Activated naive CD4-positive, alpha-beta T cell treated with anti-CD3 and anti-CD28 coated beads, Interleukin-2, amount 10 ng/mL, durations not matched to agents 7 days and 5 days (primary cell): ENCODE measurements at places on chromosomes 11 and 22.
A peak's percentile ranks its signal among the peaks of the same experiment; 100 is the strongest.

- peaks cover 45% of the 10 kb centered on the region for H3K4me1 ChIP-seq
- peaks cover 1% of the 10 kb centered on the region for H3K36me3 ChIP-seq
- H3K4me3 ChIP-seq, result no peak overlapping the region
These were observed 83.7 kb downstream of the KCNQ1 start for GRCh38 chr11:2528301-2529050.

DNA sequence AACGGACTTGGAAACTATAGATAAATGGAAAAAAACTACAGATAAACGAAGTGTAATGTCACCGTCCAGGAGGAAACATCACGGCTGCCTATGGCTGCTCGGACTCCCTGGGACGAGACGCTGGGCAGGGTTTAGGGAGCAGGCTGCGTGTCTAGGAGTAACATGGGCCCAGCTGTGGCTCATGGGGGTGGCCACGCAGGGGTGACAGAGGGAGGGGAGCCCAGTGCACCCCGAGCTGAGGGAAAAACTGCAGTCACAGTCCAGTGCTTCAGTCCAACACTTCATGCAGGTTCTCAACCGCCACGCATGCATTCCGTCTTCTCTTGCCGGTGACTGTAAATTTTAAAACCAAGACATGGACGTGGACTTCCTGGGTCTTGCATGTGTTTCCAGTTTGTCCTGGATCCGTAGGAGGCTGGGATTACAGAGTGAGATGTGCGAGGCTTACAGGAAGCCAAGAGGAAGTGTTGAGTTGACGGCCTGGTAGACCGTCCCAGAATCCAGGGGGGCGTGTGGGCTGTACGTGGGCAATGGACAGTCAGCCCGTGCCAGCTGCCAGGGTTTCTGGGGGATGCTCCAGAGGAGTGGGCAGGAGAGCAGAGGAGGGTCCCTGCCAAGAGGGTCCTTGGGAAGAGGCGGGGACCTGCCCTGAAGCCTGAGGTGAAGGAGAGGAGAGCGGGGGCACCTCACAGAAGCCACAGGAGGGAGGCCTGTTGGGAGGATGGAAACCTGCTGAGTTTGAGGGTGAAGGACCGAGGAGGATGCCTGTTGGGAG is 691.4 kb downstream of the BRD1 start:
- no peak overlapping the region for H3K27ac ChIP-seq
- no peak for DNase-seq
- no peak overlapping the region for H3K4me3 ChIP-seq
- no peaks in the 10 kb centered on the region for H3K36me3 ChIP-seq
- H3K27me3 ChIP-seq, result peaks cover 3% of the 10 kb centered on the region

GRCh38 chr22:24105013-24105360 is 76.3 kb upstream of the SUSD2 start:
- DNase-seq, result no peak
- H3K4me3 ChIP-seq, result no peak overlapping the region
- peaks cover 38% of the 10 kb centered on the region for H3K36me3 ChIP-seq

DNA sequence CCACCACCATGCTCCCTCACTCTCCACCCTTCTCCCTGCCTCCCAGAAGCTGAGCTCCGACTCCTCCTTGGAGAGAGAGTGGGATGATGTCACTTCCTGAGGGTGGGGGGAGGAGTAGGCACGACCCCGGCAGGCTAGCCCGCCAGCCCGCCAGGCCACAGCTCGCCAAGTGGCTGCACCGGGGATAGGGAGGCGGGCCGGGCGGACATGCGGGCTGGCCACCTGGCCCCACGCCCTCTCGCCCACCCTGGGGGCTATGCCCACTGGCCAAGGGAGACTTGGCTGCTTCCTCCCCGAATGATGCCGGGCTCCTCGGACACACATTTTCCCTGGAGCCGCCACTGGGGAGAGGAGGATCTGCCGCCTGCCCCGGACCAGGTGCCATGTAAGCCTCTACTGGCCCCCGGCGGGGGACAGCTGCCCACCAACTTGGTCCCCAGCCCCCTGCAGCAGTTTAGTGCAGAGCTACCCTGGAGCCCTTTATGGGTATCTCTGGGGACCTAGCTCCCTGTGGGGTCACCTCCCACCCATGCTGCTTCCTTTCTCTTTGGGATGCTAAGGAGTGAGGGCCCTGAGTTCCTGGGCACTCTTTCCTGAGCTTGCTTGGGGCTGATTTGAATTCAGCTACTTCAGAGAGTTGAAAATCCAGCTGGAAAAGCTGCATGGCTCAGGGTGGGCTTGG is 33.7 kb upstream of the MYRF start:
- no peaks in the 10 kb centered on the region for H3K36me3 ChIP-seq
- no peak overlapping the region for H3K4me3 ChIP-seq
- H3K27ac ChIP-seq, result no peak overlapping the region
- DNase-seq, result no peak
- H3K27me3 ChIP-seq, result peaks cover 24% of the 10 kb centered on the region

DNA sequence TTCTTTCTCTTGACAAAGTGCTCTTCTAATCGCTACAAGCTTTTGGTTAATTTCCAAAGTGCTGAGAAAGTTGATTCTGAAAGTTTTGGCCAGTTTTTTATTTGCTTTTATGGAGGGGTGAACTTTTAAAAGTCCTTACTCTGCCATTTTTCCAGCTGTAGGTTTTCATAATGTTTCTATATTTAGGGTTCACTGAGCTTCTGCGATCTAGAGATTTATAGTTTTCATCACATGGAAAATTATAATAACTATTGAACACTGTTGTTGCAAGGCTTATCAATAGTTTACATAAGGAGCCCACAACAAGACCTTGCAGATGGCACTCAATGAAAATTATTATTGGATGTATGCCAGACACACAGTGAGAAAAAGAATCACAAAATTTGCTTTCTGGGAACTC is 55.1 kb downstream of the DLG2 start:
- no peaks in the 10 kb centered on the region for H3K36me3 ChIP-seq
- peaks cover 3% of the 10 kb centered on the region for H3K27me3 ChIP-seq
- DNase-seq, result no peak
- peaks cover 5% of the 10 kb centered on the region for H3K4me1 ChIP-seq
- H3K27ac ChIP-seq, result no peak overlapping the region
- no peak overlapping the region for H3K4me3 ChIP-seq

DNA sequence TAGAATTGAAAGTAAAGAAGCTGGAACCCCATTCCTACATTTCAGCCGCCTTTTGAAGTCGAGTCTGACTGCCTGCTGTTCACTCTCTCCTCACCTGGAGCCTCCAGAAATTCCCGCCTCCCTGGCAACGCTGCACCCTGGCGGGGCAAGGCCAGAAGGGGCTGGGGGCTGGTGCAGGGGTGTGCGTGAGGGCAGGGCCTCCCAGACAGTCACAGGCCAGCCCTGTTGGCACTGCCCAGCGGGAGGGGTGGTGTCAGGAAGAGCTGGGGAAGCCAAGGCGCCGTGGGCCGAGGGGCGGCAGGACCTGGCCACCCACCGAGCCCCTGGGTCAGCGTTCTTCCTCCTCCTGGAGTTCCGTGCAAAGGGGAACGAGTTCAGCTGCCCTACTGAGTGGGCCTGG is 123.2 kb downstream of the KCNQ1OT1 start:
- H3K4me3 ChIP-seq, result no peak overlapping the region
- H3K4me1 ChIP-seq, result no peaks in the 10 kb centered on the region
- no peak overlapping the region for H3K27ac ChIP-seq

DNA sequence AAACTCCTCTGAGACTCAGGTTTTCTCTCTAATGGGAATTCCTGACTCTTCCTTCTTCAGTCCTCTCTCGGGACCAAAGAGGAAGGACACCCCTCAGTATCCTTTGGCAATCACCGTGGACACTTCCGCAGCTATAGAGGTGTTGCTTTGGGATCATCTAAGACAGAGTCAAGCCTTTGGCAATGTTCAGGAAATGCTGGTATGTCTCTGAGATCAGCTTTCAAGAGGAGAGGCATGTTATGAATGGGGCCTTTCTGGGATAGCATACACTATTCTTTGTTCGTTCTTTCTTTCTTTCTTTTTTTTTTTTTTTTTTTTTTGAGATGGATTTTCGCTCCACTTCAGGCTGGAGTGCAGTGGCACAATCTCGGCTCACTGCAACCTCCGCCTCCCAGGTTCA is 14.2 kb upstream of the OLFML1 start:
- no peak overlapping the region for H3K4me3 ChIP-seq
- H3K27ac ChIP-seq, result no peak overlapping the region
- no peak for DNase-seq

- no peaks in the 10 kb centered on the region for H3K27me3 ChIP-seq
- no peak overlapping the region for H3K4me3 ChIP-seq
- DNase-seq, result no peak
- H3K4me1 ChIP-seq, result peaks cover 24% of the 10 kb centered on the region
- H3K27ac ChIP-seq, result peak overlapping the region; percentile 45
These were observed 43.9 kb downstream of the SGSM3 start for GRCh38 chr22:40414311-40414710.

- H3K36me3 ChIP-seq, result no peaks in the 10 kb centered on the region
- H3K27me3 ChIP-seq, result peaks cover 24% of the 10 kb centered on the region
- peaks cover 33% of the 10 kb centered on the region for H3K4me1 ChIP-seq
These were observed 5.2 kb upstream of the PTGDR2 start for GRCh38 chr11:60860943-60861342.

DNA sequence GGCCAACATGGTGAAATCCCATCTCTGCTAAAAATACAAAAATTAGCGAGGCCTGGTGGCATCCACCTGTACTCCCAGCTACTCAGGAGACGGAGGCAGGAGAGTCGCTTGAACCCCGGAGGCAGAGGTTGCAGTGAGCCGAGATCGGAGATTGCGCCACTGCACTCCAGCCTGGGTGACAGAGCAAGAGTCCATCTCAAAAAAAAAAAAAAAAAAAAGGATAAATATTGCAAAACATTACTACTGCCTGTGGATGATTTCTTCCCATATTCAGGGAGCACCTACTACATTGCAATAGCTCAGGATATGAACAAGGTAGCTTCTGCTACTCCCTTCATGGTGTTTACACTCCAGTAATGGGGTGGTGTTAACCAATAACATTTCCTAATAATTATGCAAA is 980.6 kb downstream of the NTM start:
- no peaks in the 10 kb centered on the region for H3K4me1 ChIP-seq
- H3K36me3 ChIP-seq, result no peaks in the 10 kb centered on the region
- no peak overlapping the region for H3K27ac ChIP-seq
- no peaks in the 10 kb centered on the region for H3K27me3 ChIP-seq
- DNase-seq, result no peak

DNA sequence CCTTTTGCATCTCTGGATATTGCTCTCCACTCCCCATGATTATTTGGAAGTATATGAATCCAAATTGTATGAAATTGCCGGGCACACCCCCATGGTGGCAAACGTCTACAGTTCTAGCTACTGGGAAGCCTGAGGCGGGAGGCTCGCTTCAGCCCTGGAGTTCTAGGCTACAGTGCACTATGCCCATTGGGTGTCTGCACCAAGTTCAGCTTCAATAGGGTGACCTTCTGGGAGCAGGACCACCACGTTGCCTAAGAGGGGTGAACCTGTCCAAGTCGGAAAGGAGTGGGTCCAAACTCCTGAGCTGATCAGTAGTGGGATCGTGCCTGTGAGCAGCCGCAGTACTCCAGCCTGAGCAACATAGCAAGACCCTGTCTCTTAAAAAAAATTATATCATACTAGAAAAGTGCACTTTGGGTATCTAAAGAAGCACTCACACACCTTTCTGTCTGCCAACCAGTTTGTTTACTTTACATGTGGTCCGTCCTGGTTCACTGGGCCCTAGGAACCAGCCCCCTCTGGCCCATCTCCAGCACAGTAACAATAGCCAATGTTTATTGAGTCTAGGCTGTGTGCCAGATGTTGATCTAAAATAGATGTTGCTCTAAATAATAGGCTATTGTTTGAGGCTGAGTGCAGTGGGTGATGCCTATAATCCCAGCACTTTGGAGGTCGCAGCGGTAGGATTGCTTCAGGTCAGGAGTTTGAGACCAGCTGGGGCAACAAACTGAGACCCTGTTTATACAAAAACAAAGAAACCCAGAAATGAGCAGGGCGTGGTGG is 16.4 kb upstream of the KAT5 start:
- DNase-seq, result no peak
- peaks cover 56% of the 10 kb centered on the region for H3K27me3 ChIP-seq
- no peak overlapping the region for H3K4me3 ChIP-seq
- H3K27ac ChIP-seq, result no peak overlapping the region
- H3K36me3 ChIP-seq, result no peaks in the 10 kb centered on the region

GRCh38 chr22:47009304-47010101 is 247.1 kb downstream of the TBC1D22A start:
- no peak overlapping the region for H3K27ac ChIP-seq
- H3K4me3 ChIP-seq, result no peak overlapping the region
- H3K4me1 ChIP-seq, result no peaks in the 10 kb centered on the region
- no peaks in the 10 kb centered on the region for H3K27me3 ChIP-seq

DNA sequence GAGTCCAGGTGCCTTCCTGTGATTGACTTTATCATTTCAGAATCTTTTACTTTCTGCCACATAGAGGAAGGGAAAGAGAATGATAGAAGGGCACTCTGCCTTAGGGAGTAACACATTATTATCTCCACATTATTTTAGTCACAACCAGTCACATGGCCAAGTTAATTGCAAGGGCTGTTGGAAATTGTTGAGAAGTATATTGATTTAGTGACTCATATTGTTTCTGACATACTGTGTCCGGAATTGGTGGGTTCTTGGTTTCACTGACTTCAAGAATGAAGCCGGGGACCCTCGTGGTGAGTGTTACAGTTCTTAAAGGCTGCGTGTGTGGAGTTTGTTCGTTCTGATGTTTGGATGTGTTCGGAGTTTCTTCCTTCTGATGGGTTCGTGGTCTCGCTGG is 8.7 kb downstream of the OR51B4 start:
- H3K4me1 ChIP-seq, result no peaks in the 10 kb centered on the region
- H3K36me3 ChIP-seq, result no peaks in the 10 kb centered on the region
- no peak for DNase-seq
- H3K27me3 ChIP-seq, result no peaks in the 10 kb centered on the region
- no peak overlapping the region for H3K4me3 ChIP-seq
